ENCODE measurements at places on chromosomes 3 and 15. TPM values are rescaled to one million over a fixed set of nuclear protein-coding genes. Genes with fewer than 3 reads are reported as not detected.

DNA sequence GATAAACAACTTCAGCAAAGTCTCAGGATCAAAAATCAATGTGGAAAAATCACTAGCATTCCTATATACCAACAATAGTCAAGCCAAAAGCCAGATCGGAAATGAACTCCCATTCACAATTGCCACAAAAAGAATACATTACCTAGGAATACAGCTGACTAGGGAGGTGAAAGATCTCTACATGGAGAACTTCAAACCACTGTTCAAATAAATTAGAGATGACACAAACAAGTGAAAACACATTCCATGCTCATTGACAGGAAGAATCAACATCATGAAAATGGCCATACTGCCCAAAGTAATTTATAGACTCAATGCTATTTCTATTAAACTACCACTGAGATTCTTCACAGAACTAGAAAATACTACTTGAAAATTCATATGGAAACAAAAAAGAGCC, 94.2 kb upstream of the PSMD6 start:
- DNase-seq: no peak

GRCh38 chr3:190811775-190812480, 50.6 kb downstream of the GMNC start:
- DNase-seq: no peak

- no peak for DNase-seq
These were observed 5.2 kb upstream of the SIN3A start for GRCh38 chr15:75456710-75457109.

DNA sequence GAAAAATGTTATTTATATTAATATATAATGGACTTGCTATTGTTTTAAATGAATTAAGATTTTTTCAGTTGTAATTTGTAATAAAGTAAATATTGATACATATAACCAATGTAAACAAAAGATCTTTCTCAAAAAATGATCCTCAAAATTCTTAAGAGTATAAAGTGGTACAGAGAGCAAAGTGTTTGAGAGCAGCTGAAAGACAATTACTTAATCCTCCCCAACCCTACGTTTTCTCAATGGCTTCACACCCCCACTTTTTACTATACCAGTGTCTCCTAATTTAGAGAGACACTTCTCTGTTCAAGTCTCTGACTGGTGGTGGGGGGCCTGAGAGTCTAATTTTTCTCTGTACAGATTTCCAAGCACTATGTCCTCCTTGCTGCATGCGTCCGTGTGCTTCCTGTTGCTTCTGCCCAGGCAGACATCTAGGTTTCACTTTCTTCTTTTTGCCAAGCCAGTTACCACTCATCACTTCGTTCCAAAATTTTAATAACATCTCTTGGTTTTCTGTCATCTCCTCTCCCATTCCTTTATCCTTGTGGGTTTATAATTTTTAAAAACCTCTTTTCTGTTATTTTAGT, 276.3 kb upstream of the DNAJC19 start:
- DNase-seq: no peak

DGKG gene
- total RNA-seq: 0.14 TPM

EPHB1 gene
- total RNA-seq: not detected

- DNase-seq: no peak
These were observed 732 bp upstream of the GCSAM start for GRCh38 chr3:112133626-112134334.

Data from activated naive CD8-positive, alpha-beta T cell treated with anti-CD3 and anti-CD28 coated beads for 36 hours (primary cell).